ENCODE measurements at places on chromosomes 7 and 10.

DNA sequence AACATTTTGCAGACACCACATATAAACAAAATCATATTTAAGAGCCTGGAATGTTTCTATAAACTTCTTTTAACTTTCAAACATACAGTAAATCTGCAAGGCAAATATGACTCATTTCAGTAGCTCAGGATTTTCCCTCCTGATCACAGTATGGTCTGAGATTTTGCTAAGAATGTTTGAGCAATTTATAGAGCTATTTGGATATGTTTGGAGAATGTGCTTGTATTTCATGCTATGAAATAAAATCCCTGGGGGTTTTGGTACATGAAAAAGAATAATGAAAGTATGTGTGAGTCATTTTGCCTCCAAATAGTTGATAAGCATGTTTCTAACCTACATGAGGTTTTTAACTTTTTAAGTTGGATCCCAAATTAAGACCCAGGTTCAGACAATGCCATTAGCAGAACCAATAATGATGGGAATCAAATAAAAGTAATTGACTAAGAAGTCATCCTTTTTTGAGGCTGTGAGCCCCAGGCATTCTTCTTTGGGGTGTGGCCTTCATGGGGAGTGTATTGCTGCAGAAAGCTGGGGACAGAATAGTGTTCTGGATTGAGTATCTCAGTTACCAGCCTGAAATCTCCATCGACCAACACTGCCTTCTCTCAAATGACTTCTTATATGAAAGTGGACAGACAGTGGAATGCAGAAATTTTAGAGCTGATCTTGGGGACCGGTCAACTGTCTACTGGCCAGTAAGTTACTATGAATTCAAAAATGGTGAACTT lies 66.1 kb upstream of the AGBL3 start:
- no peak for DNase-seq

DNA sequence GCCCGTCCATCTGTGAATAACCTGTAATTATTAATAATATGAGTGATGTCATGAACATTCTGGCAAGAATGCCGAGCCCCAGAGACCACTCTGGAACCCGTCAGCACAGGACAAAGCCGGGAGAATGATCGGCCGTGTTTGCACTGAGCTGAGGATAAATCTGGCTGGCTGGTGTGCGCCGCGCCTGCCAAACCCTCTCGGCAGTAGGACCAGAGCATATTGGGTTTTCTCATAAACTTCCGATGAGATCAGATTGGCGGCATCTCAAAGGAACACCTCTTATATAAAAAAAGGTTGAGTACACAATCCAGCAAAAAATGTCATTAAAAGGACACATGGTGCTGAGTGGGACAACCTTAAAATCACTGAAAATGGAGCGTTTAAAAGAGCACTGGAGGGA lies 296.0 kb upstream of the MKI67 start:
- no peak for DNase-seq

DNA sequence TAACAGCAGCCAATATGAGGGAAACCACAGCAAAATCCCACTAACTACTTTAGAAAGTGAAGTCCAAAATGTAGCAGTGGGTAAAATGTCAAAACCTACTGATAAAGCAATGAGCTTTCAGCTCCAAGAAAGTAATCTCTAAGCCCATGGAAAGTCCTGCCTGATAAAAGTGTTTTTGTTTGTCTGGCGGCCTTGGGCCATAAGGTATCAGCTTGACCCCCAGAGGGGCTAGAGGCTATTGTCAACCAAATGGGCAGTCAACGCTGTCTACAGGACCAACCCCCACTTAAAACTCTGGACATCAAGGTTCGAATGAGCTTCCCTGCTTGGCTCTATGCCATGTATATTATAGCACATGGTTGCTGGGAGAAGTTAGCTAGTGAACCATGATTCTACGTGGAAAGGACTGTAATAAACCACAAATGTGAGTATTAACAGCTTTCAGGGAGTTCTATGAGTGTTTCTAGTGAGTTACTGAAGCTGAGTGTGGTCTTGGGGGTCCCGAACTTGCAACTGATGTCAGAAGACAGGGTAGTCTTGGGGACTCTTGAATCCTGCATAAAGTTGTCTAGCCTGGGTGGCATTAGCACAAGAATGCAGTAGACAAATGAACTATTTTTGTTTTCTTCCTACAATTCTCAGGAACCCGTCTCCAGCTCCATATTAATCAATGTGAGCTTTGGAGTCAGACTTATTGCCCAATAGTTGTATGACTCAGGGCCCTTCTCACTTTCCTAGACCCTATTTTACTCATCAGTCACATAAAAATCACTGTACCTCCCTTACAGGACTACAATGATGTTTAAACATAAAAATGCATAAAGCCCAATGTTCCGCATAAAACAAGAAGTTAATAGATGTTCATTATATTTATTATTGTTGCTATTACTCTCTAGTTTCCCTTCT lies 164.9 kb downstream of the DGKI start:
- no peak for DNase-seq

DNA sequence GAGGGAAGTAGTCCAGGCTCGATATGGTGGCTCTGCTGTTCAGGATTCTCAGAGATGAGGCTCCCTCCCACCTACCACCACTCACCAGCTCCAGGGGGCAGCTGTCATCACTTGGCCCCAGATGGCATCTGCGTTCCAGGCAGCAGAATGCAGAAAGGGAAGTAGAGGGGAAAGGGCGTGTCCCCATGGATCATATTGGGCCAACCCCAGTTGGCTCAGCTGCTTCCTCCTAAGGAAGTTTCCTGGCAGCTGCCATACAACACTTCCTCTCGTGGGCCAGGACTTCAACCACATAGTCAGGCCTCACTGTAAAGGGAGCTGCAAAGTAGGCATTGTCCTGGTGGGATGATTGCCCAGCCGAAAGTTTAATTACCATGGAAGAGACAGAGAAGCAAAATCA lies 1.6 kb upstream of the TEX36 start:
- DNase-seq: no peak

GRCh38 chr7:99624484-99624883 lies 7.7 kb downstream of the ZSCAN25 start:
- DNase-seq: peak; percentile 40

GRCh38 chr10:122208571-122209430 lies 62.3 kb upstream of the BTBD16 start:
- DNase-seq: no peak

DNA sequence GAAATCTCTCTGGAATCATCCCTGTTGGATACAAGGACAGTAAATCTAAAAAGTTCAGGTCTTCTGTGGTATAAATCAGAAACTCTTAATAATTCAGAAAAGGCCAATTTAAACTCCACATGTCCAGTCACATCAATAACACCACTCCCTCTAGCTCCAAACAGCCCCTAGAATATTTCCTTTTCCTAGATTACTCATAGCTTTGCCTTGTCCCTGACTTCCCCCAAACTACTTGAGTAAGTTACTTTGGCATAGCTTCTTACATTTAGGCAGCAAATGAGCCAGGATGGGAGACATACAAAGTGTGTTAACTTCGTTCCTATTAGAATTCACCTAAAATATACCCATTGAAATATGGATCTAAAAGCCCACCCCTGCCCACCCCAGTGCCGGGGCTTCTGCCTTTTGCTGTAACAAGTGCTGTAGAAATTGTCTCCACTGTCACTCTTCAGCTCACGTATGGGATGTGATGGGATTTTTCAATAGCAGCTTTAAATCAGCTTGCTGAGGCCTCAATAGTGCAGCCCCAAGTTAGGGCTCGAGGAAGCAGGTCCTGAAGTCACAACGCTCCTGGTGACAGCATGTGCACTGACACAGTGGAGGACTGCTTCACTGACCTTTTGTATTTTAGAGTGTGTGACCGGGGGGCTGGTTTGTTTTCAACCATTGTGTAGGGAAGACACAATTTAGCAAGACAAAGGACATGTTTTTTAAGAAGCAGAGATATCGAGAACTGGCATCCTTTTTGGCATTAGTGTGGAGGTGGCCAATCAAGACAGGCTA lies 218.2 kb upstream of the KMT2E start:
- no peak for DNase-seq

GRCh38 chr7:159209429-159209828 lies 64.8 kb upstream of the VIPR2 start:
- no peak for DNase-seq

GRCh38 chr7:84999450-84999849 lies 187.4 kb downstream of the SEMA3D start:
- no peak for DNase-seq

GRCh38 chr7:159024280-159024951 lies 120.3 kb downstream of the VIPR2 start:
- no peak for DNase-seq

GRCh38 chr7:151311294-151311864 lies 30.2 kb upstream of the NUB1 start:
- DNase-seq: no peak

DNA sequence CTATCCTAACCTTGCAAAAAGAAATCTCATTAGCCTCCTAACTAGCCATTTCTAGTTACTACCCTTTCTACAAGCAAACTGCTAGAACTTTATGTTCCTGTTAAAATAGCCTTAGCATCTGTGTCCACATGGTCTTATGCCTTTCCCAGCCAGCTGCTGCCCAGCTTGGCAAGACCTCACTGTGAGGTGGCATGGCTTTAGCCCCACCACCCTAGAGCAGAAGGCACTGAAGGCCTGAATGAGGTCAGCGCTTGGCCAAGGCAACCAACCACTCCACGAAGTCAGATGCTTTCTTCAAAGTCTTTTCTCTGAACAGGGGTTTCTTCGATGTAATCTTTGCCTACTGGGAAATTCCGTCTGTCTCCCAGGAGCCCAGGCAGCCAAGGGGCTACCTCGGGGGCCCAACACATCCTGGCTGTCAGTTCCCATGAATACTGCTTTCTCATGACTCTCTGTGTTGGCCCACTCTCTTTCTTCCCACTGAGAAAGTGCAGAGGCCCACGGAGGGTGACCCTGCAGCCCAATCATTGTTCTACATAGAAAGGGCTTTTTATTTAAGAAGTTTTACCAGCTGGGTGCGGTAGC lies 41.6 kb downstream of the POLR3A start:
- DNase-seq: no peak

GRCh38 chr10:88127766-88128165 lies 264.3 kb downstream of the PTEN start:
- no peak for DNase-seq

DNA sequence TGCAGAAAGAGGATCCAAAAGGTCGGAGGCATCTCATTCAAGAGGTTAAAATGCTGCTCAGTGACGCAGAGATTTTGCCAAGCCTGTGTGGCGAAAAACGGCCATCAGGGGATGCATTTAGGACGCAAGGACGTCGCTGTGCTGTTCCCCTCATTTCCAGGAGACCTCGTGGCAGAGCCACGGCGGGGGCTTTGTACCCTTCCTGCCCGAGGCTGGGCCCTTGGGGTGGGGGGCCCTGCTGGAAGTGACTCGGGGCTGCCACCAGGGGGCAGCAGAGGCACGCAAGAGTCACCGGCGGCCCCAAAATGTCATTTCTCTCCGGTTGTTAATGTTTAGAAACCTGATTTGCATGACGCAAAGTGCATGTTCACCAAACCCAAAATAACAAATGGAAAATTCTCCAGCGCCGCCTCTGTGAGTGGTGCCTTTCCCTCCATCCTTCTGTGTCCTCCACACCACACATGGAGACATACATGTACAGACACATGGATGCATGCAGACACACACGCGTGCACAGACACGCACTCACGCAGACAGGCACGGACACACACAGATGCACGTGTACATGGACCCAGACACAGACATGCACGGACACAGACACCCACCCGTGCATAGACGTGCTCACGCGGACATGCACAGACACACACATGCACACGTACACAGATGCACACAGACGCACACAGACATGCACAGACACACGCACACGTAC lies 51.0 kb upstream of the NKX6-2 start:
- DNase-seq: no peak

GRCh38 chr7:155531681-155532080 lies 14.7 kb downstream of the CNPY1 start:
- no peak for DNase-seq

DNA sequence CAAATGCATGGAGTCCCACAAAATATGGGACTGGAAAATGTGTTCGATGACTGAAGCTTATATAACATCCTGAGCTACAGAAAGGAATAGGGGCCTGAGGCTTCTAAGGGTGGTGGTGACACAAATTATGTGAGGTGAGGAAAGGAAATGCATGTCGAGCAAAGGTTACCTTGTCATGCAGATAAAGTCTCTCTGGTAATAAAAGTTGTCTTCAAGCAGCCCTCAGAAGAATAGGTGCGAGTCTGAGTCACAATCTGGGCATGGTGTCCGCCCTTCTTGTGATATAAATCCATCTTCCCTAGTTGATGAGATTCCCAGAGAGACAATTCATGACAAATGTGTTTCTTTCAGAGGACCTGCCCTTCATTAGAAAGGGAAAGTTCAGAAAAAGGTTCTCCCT lies 985.2 kb upstream of the C7orf33 start:
- DNase-seq: no peak

- DNase-seq: no peak
These were observed 838.8 kb downstream of the GRID1 start for GRCh38 chr10:85527616-85528317.

GRCh38 chr10:81843042-81843441 lies 32.0 kb upstream of the NRG3 start:
- no peak for DNase-seq

DNA sequence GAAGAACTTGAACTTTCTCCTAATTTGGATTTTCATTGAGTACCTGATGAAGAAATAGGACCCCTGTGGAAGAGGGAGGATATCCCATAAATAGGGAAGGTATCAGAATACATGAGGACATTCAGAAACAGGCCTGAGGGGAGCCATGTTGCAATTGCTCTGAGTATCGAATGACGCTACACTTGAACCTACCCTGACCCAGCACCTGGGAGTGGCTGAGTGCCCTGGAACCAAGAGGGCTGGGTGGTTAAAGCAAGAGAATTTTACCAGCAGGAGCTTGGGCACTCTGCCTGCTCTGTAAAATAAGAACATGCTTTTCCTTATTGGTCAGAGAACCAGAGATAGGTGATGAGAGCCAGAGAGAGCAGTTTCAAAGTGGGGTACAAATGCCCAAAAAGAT lies 7.2 kb downstream of the NEUROD6 start:
- DNase-seq: no peak

DNA sequence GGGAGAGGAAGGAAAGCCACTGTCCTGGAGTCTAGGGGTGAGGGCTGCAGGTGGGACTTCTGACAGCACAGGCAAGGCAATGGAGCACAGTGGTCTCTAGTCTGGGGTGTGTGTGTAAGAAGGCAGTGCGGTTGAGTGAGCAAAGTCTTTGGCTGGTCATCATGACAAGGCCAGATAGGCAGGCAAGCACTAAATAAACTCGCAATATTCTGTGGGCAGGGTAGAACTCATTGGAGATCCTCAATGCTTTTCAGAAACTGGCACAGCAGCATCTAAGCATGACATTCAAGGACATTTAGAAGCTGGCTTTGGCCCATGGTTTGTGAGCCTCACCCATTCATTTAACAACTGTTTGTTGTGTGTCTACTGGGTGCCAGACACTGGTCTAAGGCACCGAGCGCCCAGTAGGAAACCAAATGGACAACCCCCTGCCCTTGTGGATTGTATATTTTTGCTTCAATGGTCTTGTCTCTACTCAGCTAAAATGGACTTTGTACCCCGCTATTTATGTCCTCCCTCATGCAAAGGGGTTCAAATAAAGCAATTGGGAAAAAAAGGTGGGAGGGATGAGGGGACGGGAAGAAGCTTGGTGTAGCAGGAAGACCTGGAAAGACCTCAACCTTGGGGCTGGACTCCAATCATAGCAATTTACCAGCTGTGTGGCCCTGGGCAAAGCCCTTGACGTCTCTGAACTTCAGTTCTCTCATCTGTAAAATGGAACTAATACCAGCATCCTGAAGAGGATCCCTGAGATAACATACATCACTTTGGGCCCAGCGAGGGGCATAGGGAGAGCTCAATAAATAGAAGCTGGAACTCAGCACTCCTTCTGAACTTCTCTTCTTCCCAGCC lies 116.0 kb downstream of the NEURL1 start:
- DNase-seq: no peak

GRCh38 chr7:142413280-142414000 lies 155.6 kb upstream of the PRSS58 start:
- no peak for DNase-seq
